Activated T-cell treated with anti-CD3 and anti-CD28 coated beads for 1 hour (primary cell): ENCODE measurements at places on chromosomes 3 and 15.

DNA sequence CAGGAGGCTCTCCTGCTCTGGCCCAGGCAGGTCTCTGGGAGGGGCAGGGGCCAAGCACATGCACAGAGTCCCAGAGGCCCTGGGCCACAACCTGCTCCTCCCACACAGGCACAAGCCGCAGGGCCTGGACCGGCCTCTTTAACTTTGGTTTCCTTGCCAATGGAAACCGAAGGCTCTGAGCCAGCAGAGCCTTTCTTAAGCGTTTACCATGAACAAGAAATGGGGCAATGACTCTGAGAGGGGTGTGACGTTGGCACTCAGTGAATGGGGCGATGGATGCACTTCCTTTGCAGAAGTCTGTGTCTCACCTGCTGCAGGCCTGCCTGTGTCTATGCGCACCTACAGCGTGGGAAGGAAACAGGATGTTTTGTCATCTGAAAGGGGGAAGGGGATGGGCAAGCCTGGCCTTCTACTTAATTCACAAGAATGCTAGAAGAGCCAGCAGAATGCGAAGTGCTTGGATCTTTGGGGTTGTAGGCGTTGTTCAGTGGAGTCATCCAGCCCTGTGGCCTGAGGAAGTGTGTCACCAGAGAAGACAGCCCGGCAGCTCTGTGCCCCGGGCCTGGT lies 41.8 kb downstream of the IFT122 start:
- DNase-seq, result peak; percentile 9

DNA sequence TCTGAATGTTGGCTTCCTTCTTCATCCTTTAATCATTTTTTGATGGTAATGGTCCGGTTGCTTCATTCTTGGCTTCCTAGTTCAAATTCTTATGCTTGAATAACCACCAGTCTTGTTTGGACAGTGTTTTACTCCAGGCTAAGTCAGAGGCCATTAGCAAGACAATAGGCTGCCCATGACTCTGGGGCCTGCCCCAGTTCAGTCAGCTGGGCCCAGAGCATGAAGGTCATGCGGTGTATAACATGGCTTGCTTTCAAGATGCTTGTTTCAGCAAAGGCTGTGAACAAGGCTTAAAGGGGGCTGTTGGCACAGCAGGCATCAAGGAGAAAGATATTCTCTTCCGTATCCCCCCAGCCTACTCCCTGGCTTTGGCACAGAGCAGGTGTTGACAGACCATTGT lies 13.7 kb downstream of the TM4SF18 start:
- DNase-seq, result no peak

DNA sequence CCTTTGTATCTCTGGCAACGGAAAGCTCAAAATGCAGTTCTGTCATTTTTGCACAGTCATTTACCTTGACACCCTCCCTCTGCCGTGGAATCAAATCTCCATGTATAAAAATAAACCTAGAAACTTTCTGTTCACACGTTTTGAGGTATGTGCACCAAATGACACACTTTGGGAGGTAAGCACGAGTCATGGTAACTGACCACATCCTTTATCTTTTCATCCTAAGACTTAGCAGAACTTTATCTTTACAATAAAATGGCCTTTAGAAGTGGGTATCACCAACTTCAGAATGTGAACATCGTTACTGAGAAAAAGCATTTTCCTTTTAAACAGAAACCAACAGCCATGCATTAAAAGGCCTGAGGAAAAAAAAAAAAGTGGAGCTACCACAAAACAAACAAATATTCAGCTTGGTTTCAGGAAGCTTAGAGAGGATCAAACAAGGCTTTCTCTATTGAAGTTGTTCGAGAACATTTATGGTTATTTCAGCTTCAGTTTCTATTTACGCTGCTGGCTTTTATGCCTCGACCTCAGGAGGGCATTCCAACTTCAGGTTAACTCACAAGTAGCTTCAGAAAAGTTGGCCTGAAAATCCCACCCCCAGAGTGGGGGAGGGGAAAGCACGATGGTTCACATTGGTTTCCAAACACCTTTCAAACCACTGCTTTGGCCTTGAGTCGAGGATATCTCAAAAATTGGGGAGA lies 171.1 kb upstream of the ICE2 start:
- no peak for DNase-seq

DNA sequence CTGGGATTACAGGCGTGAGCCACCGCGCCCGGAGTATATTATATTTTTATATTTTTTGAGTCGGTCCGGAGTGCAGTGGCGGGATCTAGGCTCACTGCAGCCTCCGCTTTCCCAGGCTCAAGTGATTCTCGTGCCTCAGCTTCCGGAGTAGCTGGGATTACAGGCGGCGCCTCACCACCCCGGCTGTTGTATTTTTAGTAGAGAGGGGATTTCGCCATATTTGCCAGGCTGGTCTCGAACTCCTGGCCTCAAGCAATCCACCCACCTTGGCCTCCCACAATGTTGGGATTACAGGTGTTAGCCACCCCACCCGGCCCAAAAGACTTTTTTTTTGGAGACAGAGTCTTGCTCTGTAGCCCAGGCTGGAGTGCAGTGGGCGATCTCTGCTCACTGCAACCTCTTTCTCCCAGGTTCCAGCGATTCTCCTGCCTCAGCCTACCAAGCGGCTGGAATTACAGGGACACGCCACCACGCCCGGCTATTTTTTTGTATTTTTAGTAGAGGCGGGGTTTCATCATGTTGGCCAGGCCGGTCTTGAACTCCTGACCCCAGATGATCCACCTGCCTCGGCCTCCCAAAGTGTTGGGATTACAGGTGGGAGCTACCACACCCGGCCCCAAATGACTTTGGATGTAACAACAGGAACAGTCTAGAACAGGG lies 1.0 kb downstream of the ZNF589 start:
- DNase-seq, result no peak
